ENCODE measurements at places on chromosomes 7 and 10.

DNA sequence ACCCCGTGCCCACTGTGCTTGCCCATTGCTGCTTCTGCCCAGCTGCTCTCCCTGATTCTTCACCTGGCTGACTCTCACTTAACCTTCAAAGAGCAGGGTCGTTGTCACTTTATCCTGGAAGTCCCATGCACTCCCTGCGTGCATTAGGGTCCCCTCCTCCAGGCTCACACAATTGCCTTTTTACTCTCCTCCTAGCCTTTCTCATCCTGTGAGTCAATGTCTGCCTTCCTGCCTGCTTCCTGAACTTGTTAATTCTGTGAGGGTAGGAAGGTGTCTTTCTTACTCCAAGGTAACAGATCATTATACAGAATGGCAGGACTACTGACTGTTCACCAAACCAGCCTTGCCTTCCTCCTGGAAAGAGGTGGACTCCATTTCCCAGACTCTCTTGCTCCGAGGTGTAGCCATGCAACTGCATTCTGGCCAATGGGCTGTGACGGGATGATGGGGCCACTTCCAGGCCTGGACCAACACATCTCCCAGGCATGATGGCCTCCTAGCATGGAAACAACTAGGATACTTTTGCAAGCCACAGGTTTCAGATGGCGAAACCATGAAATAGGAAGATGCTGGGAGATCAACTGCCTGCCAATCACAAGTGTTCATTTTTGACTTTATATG is 54.7 kb downstream of the ARHGAP22 start:
- DNase-seq = no peak

GRCh38 chr10:27241652-27242472 is 1.3 kb upstream of the ACBD5 start:
- peak; percentile 35 for DNase-seq

GRCh38 chr10:20173046-20173445 is 356.8 kb downstream of the PLXDC2 start:
- DNase-seq = no peak

- DNase-seq = no peak
Measured at GRCh38 chr10:118926441-118926840, 103.1 kb upstream of the NANOS1 start.

- no peak for DNase-seq
Measured at GRCh38 chr7:116083796-116084195, 53.2 kb upstream of the TFEC start.

- no peak for DNase-seq
Measured at GRCh38 chr7:8212638-8213037, 49.3 kb downstream of the ICA1 start.

DNA sequence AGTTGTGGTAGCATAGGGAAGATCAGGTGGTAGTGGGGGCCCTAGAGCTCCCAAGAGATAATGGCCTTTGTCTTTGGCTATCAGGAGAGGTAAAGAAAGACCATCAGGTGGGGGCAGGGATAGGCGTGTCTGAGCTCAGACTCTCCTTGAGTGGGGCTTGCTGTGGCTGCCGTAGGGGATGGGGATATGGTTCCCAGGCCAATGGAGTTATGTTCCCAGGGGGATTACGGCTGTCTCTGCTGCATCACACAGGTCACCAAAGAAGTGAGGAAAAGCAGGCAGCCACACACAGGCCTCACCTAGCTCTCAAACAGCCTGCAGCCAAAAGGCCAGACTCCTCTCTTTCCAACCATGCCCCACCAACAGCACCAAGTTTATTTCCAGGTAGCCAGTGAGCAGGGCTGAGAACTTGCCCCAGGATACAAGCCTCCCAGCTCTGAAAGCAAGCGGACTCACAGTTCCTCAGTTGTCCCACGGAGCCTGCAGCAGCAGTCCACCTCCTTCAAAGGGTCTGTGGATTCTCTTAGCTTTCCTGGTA is 37.6 kb upstream of the C1QL3 start:
- no peak for DNase-seq

- DNase-seq = no peak
Measured at GRCh38 chr10:11208908-11209829, 191.5 kb downstream of the CELF2 start.

- no peak for DNase-seq
Measured at GRCh38 chr10:2913474-2913873, 153.9 kb upstream of the PFKP start.

DNA sequence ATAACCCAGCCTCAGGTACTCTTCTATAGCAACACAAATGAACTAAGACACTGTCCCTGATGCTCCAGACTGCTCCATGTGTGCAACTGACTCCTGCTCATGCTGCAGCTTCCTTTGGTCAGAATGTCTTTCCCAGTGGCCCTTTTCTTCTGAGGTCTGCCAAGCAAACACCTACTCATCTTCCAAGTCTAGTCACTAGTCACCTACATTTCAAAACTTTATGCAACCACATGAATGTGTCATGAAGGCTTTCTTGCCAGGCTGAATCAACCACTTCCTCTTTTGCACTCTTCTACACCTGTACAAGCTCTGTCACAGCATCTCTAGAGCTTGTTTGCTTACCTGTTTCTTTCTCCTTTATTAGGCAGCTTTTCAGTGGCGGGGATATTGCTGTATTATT is 75.8 kb downstream of the LSMEM1 start:
- no peak for DNase-seq

DNA sequence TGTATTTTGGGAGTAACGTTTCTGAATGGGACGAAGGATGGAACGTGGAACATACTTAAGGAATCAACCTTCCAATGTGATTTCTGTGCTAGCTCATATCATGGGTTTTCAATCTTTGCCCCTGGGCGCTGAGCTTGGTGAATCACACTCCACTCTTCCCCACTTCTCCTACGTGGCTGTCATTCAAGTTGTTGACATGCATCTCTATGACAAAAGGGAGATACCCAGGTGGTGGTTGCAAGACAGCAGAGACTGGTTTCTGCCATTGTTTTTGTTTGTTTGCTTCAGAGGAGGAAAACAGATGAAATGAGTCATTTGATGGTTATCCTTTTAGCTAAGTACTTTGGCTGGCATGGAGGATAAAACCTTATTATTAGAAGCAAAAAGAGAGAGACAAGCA is 573.9 kb downstream of the GATA3 start:
- DNase-seq = no peak

GRCh38 chr10:85602713-85603112 is 763.9 kb downstream of the GRID1 start:
- DNase-seq = no peak

- no peak for DNase-seq
Measured at GRCh38 chr10:126939706-126940105, 34.5 kb downstream of the DOCK1 start.

GRCh38 chr10:62638062-62638477 is 166.4 kb upstream of the ADO start:
- DNase-seq = no peak

- no peak for DNase-seq
Measured at GRCh38 chr10:71383972-71384687, 12.6 kb upstream of the CDH23 start.

GRCh38 chr7:34928052-34928451 is 109.2 kb downstream of the DPY19L1 start:
- no peak for DNase-seq

- DNase-seq = no peak
Measured at GRCh38 chr10:131745591-131745990, 155.2 kb upstream of the PPP2R2D start.

- no peak for DNase-seq
Measured at GRCh38 chr10:31118556-31118955, 86.9 kb upstream of the ZNF438 start.

GRCh38 chr10:109475711-109476421 is 447.4 kb downstream of the XPNPEP1 start:
- no peak for DNase-seq

DNA sequence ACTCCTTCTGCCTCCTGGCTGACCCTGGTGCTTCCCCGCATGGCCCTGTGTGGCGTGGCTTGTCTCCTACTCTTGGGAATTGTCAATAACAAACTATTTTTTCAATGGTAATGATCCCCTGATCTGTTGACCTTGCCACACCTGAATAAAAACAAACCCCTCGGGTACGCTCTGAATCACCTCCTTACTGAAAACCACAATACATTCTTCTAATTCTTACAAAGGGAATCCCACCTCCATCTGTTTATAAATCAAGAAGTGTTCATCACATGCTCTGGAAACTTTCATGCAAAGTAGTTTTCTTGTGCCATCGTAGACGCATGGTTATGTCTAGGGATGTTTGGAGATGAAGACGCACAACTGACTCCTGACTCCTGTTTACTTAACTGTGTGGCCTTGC is 245.8 kb downstream of the FRMD4A start:
- DNase-seq = no peak

DNA sequence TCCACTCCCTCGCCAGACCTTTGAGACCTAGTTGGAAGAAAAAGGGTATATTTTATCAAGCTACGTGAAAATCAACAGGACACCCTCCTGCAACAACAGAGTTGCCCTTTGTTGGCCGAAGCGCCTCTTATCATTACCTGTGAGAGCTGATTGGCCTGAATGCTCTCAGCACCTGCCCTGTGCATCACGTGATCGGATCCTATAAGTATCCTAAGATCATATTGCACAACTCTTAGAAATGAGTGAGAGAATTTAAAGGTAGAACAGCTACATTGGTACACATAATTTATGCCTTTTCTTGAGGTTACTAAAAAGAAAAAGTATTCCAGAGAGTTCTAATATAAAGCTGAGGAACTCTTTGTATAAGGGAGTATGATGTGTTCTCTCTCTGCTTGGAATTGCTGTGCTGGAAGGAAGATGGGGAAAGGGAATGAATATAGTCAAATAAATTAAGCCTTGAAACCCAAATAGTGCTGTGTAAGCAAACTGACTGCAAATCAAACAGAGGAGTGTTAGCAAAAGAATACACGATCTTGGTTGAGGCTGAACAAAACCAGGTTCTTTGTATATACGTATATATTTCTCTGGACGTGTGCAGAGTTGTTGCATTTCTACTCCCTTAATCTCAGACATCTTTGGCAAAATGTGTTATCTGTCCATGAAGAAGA is 69.3 kb downstream of the LRRC4 start:
- no peak for DNase-seq

- no peak for DNase-seq
Measured at GRCh38 chr7:106583100-106583499, 77.9 kb downstream of the CCDC71L start.

DNA sequence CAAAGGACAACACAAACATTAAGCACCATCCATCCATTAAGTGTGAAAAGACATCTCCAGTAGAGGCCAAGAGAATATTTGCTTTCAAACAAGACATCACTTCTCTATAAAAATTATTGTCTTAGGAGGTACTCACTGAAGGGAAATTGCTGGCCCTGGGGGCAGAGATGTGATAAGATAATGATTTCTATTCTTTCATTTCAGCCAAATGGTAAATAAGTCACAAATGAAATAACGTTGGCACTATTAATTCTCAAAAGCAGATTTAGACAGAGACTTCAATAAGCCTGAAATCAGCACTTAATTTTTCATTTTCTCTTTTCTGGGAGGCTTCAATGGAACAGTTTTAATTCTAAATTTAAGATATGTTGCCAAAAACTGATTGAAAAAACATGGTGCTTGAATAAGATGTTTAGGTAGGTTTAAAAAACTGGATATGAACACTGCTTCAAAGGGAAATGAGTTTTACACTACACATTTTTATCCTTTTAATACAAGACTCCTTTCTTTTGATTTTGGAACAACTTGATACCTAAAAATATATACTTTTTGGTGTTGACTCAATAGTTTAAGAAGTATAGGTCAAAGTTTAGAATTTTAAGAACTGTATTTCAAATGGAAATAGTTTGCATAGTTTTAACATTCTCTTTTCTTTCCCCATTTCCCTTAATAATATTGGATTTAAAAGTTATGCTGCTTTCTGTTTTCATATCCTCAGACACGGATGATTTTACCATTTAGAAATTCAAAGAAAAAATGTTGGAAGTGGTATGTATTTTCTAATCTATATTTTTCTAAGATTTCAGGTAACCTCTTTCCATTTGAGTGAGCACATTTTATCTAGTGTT is 204.0 kb downstream of the AHR start:
- DNase-seq = no peak

DNA sequence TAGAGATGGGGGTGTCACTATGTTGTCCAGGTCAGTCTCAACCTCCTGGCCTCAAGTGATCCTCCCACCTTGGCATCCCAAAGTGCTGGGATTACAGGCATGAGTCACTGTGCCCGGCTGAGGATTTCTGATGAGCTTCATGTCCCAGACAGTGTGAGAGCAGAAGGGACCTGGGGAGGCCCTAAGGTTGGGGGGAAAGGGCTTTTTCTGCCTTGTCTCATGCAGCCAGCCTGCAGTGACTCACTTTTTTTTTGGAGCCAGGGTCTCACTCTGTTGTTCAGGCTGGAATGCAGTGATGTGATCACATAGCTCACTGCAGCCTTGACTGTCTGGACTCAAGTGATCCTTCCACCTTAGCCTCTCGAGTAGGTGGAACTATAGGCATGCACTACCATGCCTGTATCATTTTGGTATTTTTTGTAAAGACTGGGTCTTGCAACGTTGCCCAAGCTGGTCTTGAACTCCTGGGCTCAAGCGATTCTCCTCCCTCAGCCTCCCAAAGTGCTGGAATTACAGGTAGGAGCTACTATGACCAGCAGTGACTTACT is 14.6 kb downstream of the COL26A1 start:
- DNase-seq = no peak

DNA sequence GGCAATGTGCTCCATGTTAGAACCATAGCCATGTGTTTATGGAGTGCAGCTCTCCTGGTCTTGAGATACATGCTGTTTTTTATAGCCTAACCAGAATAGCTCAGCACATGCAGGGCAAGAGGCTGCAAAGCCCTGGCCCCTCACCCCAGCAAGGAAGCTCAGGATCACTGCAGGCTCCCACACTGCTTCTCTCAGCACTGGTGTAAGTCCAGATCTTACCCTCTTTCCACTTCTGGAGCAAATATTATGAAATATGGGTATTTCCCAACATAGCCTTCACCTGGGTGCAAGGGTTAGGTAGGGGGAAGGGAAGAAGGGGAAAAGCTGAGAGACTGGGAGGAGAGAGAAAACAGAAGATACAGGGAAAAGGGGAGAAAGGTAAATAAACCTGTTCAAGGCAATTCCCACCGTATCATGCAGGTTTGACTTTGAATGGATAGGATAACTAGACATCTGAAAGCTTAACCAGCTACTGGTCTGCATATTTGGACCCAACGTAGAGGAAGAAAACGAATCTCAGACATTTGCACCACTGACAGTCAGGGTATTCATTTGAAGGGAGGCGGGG is 19.7 kb downstream of the SKIDA1 start:
- no peak for DNase-seq

GRCh38 chr7:26005683-26006410 is 146.2 kb upstream of the NFE2L3 start:
- no peak for DNase-seq

GRCh38 chr7:18356191-18356645 is 139.3 kb upstream of the HDAC9 start:
- no peak for DNase-seq
